Forelimb muscle (tissue), 1 donor: ENCODE measurements at places on chromosomes 7 and 10. TPM values are rescaled to one million over a fixed set of nuclear protein-coding genes. Genes with fewer than 3 reads are reported as not detected.

- DNase-seq = no peak
Measured at GRCh38 chr7:107430057-107430456, 39.8 kb upstream of the GPR22 start.

GRCh38 chr10:128776673-128777252, 650.5 kb upstream of the MKI67 start:
- no peak for DNase-seq

- no peak for DNase-seq
Measured at GRCh38 chr7:32253299-32253698, 183.1 kb upstream of the PDE1C start.

GRCh38 chr7:140638173-140638791, 2.3 kb downstream of the DENND2A start:
- DNase-seq = peak; percentile 84

- DNase-seq = no peak
Measured at GRCh38 chr7:39577229-39577874, 11.1 kb downstream of the YAE1 start.

DNA sequence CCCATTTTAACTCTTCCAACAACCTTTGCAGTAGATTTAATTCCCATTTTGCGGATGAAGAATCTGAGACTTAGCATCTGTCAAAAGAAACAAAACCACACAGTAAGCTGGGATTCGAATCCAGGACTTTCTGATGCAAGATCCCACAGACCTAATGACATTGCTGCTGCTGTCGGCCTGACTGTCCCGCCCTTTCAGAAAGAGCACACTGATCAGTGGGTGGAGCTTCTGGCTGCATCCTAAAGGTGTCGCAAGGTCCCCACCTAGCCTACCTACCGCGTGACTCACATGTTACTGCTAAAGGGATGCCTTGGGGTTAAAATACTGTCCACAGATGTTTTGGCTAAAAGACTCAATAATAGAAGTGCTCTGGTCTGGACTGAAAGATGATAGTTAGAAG, 134.7 kb downstream of the EMX2 start:
- no peak for DNase-seq

UBTD1 gene
- 13.8 TPM for polyA plus RNA-seq

- peak; percentile 73 for DNase-seq
Measured at GRCh38 chr10:94428766-94429707, 26.7 kb downstream of the TBC1D12 start.

DNA sequence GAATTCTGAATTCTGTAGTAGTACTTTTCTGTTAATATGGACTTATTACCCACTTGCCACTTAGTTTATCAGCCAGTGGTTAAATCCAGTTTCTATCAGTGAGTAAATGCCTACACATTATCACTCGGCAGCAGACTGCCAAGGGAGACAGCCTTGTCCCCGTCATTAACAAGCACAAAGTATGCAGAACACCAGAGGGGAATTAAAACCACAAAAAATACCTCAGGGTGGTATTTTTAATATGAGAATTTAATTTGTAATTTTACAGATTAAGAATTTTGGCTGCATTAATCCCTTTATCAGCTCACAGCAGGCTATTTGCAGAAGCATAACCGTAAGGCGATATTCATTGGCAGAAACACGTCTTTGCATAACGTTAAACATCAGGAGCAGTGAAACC, 150.0 kb upstream of the FZD1 start:
- no peak for DNase-seq

DNA sequence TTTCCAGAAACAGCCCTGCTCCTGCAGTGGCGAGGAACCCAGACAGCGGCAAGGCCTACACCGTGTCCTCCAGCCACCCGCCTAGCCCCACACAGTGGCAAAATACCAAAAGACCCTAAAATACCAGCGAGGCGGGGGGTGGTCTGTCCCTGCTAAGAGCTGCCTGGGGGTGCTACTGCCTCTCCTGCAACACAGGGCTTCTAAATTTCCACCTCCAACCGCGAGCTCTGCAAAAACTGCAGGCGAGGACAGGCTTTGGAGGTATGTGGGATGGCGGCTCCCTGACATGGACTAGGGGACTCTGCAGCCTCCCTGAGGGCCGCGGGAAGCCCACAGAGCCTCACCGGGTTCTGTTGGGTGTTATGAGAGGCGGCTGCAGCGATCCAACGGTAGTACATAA, 122.3 kb downstream of the WDR37 start:
- no peak for DNase-seq
